ENCODE measurements at places on chromosomes 6 and 20.

- DNase-seq = no peak
Observed at GRCh38 chr20:37529214-37529967, 1.7 kb upstream of the BLCAP start.

DNA sequence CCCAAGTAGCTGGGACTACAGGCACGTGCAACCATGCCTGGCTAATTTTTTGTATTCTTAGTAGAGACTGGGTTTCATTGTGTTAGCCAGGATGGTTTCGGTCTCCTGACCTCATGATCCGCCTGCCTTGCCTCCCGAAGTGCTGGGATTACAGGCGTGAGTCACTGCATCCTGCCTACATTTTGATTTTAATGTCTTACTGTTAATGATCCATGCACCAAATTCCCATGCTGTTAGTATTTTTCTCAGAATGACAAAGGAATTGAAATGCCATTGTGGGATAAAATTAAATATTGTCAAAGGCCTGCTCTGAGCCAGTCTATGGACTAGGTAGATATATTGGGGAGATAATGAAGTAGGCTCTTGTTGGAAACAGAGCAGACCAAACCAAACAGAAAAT is 28.2 kb downstream of the CBFA2T2 start:
- peak; percentile 70 for DNase-seq

DNA sequence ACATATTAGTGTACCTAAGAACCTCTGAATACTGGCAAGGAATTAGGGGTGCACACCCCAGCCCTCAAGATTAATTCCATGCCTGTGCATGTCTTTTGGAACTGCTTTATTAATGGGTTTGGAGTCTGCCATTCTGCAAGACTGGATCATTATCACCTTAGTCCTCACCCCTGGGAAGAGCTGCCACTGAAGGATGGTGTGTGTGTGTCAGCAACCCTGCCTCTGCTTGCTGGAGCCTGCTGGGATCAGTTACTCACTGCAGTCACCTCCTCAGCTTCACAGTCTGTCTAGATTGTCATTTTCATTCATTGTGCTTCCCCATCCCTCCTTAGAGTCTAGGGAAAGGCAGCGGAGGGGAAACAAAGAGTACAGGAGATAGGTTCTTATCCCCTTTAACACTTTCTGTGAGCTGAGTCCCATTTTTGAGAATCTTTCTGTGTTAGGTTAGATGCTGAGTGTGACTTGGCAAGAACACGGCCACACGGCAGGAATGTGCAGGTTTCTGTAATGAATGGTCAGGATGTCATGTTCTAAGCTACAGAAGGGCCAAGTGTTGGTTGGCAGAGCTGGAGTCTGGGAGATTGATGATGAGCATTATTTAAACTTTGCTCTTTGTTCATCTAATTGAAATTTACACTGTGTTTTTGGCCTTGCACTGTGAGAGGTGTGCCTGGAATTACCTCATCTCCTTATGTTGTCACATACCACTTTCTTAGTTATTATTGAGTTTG is 21.1 kb downstream of the GHRH start:
- no peak for DNase-seq

DNA sequence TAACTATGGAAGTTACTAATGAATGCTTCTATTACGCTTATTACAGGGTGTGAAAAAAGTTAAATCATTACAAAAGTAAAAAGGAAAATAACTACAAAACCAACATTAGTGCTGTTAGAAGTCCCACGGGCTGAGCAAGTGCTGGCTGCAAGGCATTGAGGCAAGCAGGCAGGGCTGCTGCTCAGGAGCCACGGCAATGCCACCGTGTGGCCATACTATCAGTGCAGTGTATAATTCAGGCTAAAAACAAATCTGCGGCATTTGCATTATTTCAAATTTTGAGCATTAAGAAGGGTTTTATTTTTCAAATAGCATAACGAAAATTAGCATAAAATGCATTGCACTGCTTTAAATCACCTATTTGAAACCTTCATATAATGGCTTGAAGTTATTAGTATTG is 17.1 kb downstream of the IFNGR1 start:
- no peak for DNase-seq

DNA sequence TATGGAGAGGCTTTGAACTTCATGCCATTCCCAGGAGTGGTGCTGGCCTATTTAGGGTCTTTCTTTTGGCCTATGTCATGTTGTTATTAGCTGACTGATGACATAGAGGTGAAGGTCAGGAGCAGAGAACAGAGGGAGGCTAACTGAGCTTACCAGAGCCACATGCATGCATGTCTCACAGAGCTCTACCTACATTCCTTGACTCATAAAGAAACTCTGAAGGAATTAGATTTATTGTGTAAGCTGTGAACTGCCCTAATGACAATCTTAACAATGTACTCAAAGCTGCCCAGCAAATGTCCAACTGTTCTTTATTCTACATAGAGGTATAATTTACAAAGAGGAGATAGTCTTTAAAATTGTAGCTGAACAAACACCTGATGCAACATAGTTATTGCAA is 192.7 kb upstream of the CNR1 start:
- no peak for DNase-seq

- DNase-seq = no peak
Observed at GRCh38 chr20:64065974-64066343, 3.0 kb downstream of the TCEA2 start.

GRCh38 chr6:138017166-138017757 is 90.0 kb downstream of the PERP start:
- no peak for DNase-seq

DNA sequence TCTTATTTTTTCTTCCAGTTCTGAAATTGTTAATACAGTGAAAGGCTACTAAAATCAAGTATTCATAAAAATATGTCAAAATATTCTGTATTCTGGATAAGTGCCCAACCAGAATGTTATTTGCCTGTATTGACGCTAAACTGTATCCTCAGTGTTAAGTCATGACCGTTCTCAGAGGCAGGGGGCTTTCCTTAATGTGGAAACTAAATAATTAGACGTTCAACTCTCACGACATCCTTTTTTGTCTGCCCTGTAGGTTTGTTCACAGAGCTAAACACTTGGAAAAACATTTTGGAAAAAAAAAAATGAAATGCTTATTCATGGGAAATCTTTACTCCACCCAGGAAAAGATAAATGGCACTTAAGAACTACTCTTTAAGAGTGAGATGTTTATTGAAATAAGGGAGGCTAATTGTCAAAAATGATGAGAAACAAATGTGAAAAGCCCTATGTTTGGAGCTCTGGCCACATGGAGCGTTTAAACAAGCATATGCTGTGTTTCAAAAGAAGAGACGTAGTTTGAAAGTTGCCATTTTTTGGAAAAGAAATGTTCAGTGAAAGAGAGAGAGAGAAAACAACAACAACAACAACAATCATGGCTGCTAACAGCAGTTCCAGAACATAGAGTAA is 453.1 kb upstream of the MARCKS start:
- no peak for DNase-seq

DNA sequence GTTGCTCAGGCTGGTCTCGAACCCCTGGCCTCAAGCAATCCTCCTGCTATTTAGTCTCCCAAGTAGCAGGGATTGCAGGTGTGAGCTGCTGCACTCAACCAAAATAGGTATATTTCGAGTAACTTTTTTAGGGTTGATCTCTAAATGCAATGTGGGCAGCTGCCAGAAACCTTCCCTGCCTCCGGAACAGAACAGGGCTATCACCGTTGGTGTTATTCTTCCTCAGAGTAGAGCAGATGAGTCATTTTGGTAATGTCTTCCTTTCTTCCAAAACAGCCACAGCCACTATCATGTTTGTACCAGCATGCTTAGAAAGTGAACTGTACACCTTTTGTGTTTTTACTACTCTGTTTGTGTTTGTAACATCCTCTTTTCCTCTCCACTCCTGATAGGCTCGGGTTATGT is 44.1 kb downstream of the SNX9 start:
- peak; percentile 61 for DNase-seq

DNA sequence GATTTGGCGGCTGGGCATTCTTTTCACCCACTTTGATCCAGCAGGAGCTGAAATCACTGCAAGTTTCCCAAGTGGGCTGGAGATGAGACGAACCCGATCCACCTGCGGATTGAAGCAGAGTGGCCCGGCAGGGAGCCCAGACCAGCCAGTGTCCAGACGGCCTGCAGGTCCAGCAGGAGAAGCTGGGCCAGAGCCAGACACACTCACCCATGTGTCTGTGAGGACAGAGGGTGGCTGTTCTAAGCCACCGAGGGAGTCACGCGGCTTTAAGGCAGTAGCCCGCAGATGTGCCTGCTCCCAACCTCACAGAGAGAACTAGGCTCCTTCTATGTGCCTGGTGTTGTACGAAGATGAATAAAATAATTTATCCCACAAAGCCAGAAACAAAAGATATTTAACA is 200.7 kb downstream of the WDR27 start:
- DNase-seq = no peak

- DNase-seq = no peak
Observed at GRCh38 chr6:154157082-154157481, 118.0 kb downstream of the OPRM1 start.

DNA sequence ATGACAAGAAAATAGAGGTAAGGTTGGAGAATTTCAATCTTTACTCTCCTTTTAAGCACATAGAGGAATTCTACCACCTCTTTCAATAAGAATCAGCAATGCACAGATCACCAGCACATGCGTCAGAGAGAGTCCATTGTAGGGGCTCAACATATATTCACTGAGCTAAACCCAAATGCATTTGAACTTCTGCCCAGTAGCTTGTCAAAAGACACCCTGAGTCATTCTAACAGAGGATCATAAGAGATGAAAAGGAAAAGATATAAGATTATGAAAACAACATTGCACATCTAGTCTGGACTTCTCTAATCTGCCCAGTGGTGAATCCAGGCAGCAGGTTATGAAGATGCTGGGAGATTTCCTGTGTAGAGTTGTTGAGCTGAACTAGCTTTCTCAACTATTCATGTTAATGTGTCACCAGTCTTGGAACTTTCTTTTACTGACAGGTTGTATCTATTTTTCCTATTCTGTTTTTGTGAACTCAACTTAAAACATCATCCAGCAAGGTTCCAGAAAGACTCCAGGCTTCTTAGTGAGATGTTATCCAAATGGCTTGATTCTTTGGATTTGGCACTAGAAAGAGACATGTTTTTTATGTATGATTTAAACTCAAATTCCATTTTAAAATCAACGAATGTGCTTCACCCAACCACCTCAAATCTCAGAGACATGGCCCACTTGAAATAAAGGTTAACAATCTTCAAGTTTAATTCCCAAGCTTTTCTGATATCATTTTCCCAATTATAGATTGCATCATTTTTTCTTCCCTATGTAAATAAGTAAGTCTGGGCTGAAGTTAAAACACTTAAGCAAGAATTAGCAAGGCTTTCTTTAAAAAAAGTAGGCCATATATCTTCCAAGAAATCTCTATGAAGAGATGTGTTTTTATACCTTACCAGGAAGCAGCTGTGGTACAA is 89.3 kb downstream of the TSHZ2 start:
- no peak for DNase-seq

GRCh38 chr6:95091823-95092436 is 485.4 kb upstream of the MANEA start:
- peak; percentile 73 for DNase-seq

GRCh38 chr20:38201356-38201755 is 36.3 kb upstream of the TGM2 start:
- peak; percentile 63 for DNase-seq

DNA sequence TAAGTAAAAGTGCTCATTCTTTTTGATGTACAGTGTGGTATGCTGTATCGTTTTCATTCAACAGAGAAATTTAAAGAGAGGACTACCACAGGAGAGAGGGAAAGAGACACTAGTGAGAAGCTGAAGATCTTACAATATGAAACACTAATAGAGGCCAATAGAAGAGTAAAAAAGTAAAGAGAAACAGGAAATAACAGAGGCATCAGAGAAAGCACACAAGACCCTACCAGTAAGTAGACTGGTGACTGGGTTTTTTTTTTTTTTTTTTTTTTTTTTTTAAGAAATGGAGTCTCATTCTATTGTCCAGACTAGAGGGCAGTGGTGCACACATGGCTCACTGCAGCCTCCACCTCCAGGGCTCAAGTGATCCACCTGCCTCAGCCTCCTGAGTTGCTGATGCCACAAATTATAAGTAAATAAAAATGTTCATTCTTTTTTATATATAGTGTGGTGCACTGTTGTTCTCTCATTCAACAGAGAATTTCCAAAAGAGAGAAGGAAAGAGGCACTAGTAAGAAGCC is 18.8 kb downstream of the ELOVL4 start:
- no peak for DNase-seq

- no peak for DNase-seq
Observed at GRCh38 chr6:42226645-42227143, 9.0 kb upstream of the MRPS10 start.

DNA sequence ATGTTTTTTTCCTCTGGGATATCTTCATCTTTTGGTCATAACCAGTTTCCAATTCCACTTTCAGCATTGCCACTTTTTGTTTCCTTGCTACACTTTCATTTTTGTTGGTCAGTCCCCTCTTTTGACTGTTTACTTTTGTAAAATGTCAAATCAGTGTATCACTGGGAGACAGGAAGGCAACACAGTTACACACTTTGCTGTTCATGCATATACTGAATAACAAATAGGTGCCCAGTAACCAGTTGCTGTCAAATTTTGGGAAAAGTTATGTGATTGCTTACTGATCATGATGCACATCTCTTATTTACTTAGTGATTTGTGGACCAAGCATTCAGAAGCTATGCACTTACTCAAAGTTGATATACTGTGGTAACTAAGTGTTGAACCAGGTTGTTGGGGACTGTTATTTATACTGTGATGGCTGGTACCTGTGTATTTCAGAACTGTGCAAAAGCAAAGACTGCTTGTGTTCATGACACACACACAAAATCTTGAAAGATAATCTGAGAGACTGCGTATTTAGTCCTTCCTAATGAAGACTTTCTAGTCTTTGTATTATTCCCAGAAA is 41.0 kb downstream of the ZNF292 start:
- no peak for DNase-seq

DNA sequence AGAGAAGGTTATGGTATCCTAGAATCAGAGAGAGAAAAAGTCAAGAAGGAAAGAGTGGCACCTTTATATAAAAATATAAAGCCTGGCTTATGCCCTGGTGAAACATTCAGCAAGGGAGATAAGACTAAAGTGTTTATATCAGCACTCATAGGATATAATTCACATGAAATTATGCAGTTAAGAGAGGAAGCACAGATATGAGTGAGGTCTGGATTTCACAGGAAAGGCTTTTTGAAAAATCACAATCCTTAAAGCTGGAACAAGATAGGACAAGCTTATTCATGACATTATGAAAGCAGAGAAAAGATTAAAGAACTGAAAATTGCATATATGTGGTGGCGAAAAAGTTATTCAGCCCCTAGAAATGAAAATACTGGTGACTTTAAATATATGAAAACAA is 181.2 kb upstream of the FLRT3 start:
- DNase-seq = no peak

DNA sequence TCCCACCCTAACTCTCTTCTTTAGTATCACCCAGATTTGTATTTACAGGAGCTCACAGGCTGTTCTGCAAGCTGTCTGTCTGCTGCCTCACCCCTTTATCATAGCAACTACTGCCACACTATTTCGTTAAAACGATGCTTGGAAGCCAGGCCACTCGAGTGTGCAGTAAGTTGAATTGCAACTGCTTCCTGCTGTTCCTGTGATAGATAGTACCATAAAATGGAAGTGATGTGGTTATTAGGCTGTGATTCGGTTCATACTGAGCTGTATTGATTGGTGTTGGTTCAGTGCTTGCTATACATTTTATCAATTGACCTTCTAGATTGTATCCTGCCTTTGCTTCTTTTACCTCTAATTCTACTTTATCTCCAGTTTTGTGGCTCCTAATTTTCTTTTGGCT is 325.4 kb downstream of the RNF144B start:
- DNase-seq = no peak
